ENCODE measurements at places on chromosomes 2 and 18.

DNA sequence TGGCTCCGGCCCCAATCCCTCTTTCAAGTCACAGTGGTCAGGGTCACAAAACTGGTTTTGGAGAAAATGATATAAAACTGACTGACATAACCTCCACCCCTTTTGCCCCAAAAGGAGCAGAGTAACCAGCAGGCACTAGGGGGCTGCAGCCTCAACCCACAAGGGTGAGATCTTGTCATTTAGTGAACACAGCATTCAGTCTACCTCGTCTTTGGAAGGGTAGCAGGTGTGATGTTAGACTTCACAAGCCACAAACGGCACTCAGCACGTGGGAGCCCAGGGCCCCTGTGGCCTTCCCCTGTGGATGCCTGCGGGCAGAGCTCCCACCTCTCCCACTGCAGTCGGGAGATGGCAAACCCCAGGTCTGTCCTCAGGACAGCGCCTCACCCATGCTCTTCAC lies 372.1 kb upstream of the MYT1L start:
- no peak for DNase-seq

DNA sequence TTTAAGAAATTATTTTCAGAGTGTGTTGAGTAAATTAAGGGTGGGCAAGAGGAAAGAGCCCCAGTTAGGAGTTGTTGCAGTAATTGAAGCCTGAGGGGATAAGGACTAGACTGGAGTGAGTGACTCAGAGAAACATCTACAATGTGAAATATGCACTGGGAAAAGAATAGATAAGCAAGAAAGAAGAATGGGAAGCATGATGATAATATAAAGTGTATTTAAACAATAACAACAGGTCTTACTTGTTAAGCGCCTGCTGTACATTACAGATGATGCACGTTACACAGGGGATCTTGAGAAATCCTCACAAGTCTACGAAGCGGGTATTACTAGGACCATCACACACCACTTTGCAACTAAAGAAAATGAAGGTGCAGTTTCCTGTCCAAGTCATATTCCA lies 73.6 kb upstream of the STK17B start:
- DNase-seq = no peak

DNA sequence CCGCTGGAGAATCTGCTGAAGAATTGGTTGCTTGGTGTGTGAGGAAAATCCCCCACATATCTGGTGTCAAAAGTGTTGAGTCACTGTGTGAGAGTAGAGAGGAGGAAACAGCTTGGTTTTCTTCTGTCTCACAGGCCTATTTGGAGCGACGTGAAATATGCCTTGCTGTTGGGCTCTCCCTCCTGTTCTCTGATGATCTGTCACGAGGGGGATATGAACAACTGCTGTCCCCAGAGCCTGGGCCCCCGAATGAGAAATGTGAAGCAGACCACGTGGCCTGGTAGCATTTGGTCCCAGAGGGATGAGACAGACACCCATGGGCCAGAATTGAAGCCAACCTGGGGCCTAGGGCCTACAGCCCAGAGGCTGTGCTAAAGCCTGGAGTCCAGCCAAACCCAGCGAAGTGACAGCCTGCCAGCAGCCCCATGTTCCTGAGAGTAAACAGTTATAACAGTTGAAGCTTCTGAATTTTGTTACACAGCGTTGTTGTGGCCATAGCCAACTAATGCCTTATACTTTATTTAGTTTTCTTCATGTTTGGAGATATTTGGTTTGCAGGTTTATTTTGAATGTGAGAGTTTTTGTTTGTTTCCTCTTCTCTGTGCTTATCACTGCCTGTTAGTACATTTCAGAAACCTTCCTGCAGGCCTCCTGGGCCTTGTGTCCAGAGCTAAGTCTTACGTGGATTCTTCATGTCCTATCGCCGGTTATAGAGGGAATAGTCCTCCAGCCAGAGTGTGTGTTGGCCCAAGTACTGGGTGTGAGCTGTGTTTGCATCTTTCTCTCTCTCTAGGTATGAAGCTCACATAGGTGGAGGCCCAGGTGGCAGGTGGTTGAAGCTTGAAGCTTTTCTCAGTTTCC lies 18.7 kb upstream of the COLEC12 start:
- DNase-seq = no peak

DNA sequence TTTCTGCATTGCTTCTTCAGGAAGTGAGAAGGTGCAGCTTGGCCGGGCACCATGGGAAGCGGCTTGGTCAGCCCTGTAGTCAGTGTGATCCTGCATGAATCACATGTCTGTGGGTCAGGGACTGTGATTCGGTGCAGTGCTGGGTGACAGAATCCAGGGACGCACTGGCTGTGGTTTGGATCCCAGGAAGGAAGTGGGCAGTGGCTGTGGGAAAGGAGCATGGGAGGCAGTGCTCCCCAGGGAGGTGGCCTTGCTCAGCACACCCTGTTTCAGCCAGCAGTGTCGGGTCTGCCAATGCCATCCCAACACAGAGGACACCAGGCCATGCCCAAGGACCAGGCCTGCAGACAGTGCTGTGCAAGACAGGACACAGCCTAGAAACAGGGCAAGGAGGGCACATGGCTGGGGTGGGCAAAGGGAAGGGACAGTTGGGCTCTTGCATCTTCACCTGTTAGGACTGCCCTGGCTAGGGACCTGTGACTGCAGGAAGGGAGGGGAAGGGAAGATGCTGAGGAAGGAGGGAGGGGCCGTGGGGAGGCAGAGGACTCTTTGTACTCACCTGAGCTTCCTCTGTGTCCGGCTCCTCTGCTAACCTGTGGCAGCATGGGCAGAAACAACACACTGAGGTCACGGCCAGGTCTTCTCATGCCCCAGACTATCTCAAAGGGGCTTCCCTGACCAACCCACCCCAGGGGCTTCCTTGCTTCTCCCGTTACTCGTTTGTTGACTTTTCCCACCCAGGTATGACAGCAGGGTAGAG lies 37.2 kb upstream of the DNMT3A start:
- DNase-seq = no peak

- DNase-seq = no peak
Observed at GRCh38 chr2:207571370-207571769, 41.6 kb downstream of the CREB1 start.

- no peak for DNase-seq
Observed at GRCh38 chr2:217652761-217653639, 349.8 kb downstream of the TNS1 start.

DNA sequence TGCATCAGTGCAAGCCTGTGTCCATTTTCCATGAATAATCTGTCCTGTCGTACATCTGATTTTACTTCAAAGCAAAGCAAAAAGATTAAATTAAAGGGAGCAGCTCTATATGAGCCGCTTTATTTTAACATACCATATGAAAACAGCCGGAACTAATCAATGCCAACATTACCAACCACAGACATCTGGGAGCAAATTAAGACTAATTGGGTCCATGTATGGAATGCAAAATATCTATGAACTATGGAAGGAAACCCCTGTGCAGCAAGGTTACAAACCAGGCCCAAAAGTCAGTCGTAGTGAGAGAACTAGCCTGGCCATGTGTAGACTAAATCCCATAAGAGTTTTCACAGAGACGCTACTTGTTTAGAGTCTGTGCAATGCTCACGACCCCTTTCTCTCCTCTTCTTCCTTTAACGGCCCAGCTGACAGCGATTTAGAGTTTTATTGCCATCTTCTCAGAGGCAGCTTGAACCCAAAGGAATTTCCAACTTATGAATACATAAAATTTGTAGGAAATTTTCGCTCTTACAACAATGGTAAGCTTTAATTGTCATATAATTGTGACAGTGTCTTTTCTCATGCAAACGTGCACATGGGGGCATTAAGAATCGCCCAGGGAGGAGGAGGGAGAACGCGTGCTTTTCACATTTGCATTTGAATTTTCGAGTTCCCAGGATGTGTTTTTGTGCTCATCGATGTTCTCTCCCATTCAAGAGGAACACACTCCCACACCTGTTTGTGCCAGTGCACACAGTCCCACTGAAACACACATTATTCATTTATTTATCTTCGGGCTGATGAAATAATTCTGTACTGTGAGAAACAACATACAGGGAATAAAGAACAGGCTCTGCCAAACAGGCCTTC lies 52.9 kb upstream of the RPL31 start:
- DNase-seq = no peak

GRCh38 chr18:44841221-44841620 lies 160.5 kb downstream of the SETBP1 start:
- no peak for DNase-seq

DNA sequence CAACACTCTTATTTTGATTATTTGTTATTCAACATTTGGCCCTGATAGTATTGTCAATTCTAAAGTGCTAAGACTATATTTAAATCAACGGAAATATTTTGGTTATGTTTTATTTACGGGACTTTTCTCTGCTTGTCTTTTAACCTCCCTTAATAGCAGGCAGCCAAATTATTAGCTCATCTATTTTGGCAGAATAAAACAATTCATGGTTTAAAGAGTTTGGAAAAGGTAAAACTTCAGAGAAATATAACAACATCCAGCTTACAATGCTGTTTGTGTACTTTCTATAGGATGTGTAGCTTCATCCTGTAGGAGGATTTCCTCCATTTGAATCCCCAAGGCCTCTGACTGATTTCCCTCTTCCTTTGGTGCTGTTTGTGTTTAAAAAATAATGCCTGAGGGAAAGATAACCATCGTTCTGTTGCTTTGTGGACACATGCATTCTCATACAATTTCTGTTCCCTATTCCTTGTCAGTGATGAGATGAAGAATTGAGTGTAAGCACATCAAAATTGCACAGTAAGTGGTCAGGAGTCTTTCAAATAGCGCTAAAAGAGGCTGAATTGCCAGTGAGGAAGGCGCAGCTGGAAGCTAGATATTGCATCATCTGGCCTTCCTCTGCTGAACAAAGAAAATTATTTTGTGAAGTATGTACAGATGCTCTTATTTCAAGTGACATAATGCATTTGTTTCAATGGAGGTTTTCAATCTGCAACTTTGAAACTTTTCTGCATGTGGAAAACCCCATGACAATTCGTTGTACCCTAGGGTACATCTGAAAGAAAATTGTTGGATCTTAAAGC lies 80.3 kb downstream of the CD28 start:
- DNase-seq = no peak

DNA sequence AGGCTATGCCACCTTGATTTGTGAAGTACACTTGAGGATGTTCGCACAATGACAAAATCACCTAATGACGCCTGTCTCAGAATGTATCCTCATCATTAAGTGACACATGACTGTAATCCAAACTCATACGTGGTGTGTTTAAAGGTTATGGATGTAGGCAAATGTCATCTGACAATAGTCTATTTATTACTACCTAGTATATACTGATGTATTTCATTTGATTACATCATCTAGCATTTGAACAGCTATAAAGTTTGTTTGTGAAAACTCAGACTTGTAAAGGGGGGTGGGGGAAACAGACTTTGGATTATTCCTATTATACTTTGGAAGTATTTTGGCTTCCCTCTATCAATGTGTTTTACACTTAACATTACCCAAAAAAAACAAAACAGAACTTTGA lies 129.9 kb downstream of the TANC1 start:
- DNase-seq = no peak

- no peak for DNase-seq
Observed at GRCh38 chr2:8506746-8507145, 175.1 kb upstream of the ID2 start.

GRCh38 chr2:82428251-82428650 lies 2030.8 kb downstream of the SUCLG1 start:
- no peak for DNase-seq

DNA sequence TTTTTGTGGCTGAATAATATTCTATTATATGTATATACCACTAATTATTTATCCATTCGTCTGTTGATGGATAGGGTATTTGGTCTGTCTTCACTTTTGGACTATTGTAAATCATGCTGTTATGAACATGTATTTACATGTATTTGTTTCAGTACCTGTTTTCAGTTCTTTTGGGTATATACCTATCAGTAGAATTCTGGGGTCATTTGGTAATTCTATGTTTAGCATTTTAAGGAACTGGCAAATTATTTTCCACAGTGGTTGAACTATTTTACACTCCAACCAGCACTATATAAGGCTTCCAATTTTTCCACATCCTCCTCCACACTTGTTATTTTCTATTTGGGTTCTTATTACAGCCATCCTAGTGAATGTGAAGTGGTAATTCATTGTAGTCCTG lies 12.4 kb upstream of the TANK start:
- no peak for DNase-seq

- peak; percentile 67 for DNase-seq
Observed at GRCh38 chr2:54041135-54041534, 70.3 kb upstream of the PSME4 start.

DNA sequence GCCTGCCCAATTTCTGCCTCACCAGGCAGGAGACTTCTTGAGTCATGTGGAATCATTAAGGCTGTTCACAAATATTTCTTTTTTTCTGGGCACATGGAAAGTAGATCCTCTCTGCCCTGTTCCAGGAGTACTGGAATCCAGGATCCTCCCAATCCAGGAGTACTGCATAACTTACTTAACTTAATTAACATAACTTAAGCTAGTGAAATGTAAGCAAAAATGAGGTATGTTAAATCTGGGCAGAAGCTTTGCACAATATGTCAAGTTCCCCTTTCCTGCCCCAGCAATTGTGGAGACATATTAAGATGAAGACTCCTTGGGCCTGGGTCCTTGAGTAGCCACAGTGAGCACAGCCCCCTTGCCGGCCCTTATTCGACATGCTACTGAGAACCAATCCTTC lies 3.2 kb downstream of the CD207 start:
- no peak for DNase-seq

DNA sequence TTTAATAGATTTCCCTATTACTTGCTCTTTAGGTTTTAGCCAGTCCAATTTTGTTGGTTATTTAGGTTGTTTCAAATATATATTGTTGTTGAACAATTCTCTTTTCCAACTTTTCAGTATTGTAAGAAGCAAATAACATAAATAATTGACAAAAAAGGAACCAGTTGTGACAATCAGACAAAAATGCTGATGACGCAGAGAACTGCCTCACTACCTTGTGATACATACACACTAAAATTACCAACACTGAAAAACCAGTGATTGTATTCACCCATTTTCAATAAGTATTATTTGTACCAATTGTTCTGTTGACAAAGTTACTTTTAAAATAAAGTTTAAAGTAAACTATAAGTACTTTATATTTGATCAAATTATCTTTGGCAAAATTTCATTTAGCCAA lies 43.1 kb upstream of the NABP1 start:
- no peak for DNase-seq

DNA sequence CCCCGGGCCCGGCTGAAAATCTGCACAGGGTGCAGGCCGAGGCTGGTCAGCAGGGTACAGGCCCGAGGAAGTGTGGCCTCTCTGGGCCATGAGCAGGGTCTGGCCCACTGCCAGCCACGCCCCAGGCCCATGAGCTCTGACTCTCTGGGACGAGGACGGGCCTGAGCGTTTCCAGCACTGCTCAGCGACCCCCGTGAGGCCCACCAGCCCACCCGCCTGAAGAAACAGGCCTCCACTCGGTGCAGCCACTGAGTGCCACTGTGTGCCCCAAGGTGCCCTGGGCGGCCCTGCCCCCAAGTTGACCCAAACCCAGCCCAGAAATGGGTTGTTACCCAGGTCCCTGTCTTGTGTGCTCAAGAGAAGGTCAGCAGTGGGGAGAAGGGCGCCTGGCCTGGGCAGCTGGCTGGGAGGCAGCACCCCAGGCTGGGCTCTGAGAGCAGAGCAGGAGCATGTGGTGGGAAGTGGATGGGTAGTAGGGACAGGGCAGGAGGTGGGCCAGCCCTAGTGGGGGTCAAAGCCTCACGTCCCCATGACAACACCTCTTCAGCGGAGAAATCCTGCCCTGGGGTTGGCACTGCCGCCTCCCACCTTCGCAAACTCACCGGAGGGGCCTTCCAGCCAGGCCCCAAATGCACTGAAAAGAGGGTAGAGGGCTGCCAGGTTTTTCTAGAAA lies 2.1 kb upstream of the SNED1 start:
- no peak for DNase-seq

- no peak for DNase-seq
Observed at GRCh38 chr2:114577657-114578056, 135.2 kb downstream of the DPP10 start.
